Endothelial cell of umbilical vein (primary cell): ENCODE measurements at places on chromosomes 7 and 10. TPM values are rescaled to one million over a fixed set of nuclear protein-coding genes. Genes with fewer than 3 reads are reported as not detected.

BTBD16 gene
- total RNA-seq = 0.78 TPM in 1 of 2 replicates, not detected in the other

TRDMT1 gene
- total RNA-seq = 12.3 and 15.2 TPM in 2 replicates

FGL2 gene
- not detected in 2 replicates for total RNA-seq

MYL7 gene
- not detected in 2 replicates for total RNA-seq

LRRC61 gene
- 0.39 TPM in 1 of 2 replicates, not detected in the other for total RNA-seq

TMEM213 gene
- not detected in 2 replicates for total RNA-seq

OGDHL gene
- 0.58 and 1.0 TPM in 2 replicates for total RNA-seq

C10orf71 gene
- not detected in 2 replicates for total RNA-seq

ST8SIA6 gene
- 0.35 and 0.51 TPM in 2 replicates for total RNA-seq

METTL27 gene
- total RNA-seq = 1.2 and 10.8 TPM in 2 replicates

SPDYE2 gene
- not detected in 2 replicates for total RNA-seq

STEAP1 gene
- total RNA-seq = 39.1 and 42.7 TPM in 2 replicates

UCN3 gene
- not detected in 2 replicates for total RNA-seq

SUGCT gene
- total RNA-seq = 1.4 and 2.2 TPM in 2 replicates

EFCAB10 gene
- total RNA-seq = not detected in 2 replicates

ADCYAP1R1 gene
- total RNA-seq = not detected in 2 replicates
